ENCODE measurements at places on chromosomes 6 and 20. TPM values are rescaled to one million over a fixed set of nuclear protein-coding genes. Genes with fewer than 3 reads are reported as not detected.

Gene CENPW
- 1.6 TPM for total RNA-seq

Gene HMGCLL1
- 1.2 TPM for total RNA-seq

Gene RIPOR3
- total RNA-seq, result 1.7 TPM

GRCh38 chr6:12265296-12265695 lies 24.9 kb upstream of the EDN1 start:
- H3K4me3 ChIP-seq, result no peak overlapping the region
- H3K27ac ChIP-seq, result no peak overlapping the region
- no peak for DNase-seq
- no peaks in the 10 kb centered on the region for H3K27me3 ChIP-seq
- H3K4me1 ChIP-seq, result peaks cover 3% of the 10 kb centered on the region

DNA sequence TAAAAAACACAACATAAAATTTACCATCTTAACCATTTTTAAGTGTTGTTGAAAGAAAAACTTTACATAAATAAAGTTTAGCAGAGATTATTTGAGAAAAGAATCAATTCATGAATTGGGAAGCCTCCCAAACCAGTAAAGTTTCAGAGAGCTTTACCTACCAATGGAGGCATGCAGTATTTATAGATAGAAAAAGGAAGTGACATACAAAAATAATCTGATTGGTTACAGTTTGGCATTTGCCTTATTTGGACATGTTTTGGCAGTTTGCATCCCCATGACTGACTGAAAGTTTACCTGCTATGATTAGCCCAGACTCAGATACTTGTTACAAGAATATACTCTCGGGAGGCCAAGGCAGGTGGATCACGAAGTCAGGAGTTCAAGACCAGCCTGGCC lies 3.7 kb upstream of the CMTR1 start:
- no peak overlapping the region for H3K27ac ChIP-seq
- no peaks in the 10 kb centered on the region for H3K27me3 ChIP-seq
- no peak for DNase-seq
- H3K4me3 ChIP-seq, result no peak overlapping the region

- H3K4me3 ChIP-seq, result no peak overlapping the region
- no peaks in the 10 kb centered on the region for H3K36me3 ChIP-seq
- H3K27me3 ChIP-seq, result no peaks in the 10 kb centered on the region
- no peak overlapping the region for H3K27ac ChIP-seq
- DNase-seq, result no peak
- no peaks in the 10 kb centered on the region for H3K4me1 ChIP-seq
Measured at GRCh38 chr6:5746053-5746758, 260.5 kb downstream of the NRN1 start.

- DNase-seq, result no peak
- peaks cover 10% of the 10 kb centered on the region for H3K4me1 ChIP-seq
Measured at GRCh38 chr6:116030770-116031169, 29.9 kb downstream of the FRK start.

DNA sequence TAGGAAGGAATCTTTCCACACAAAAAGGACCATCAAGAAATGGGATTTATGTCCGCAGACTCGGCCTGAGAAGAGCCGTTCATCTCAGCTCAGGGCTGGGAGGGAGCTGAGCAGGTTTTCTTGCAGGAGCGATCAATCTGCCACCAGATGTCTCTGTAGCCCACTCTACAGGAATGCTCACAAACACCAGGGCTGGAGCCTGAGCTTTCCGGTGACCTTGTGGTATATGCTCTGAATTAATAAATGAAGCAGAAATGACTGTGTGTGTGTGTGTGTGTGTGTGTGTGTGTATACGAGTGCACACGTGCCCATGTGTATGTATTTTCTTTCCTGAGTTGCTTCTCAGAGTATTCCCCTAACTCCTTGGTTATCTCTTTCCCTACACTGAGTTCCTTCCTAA lies 12.0 kb downstream of the CD83 start:
- no peaks in the 10 kb centered on the region for H3K36me3 ChIP-seq
- H3K4me1 ChIP-seq, result no peaks in the 10 kb centered on the region
- H3K4me3 ChIP-seq, result no peak overlapping the region
- H3K27me3 ChIP-seq, result no peaks in the 10 kb centered on the region
- peak; percentile 32 for DNase-seq
- H3K27ac ChIP-seq, result no peak overlapping the region

GRCh38 chr6:2403546-2403945 lies 158.1 kb upstream of the GMDS start:
- H3K4me1 ChIP-seq, result no peaks in the 10 kb centered on the region
- H3K4me3 ChIP-seq, result no peak overlapping the region

DNA sequence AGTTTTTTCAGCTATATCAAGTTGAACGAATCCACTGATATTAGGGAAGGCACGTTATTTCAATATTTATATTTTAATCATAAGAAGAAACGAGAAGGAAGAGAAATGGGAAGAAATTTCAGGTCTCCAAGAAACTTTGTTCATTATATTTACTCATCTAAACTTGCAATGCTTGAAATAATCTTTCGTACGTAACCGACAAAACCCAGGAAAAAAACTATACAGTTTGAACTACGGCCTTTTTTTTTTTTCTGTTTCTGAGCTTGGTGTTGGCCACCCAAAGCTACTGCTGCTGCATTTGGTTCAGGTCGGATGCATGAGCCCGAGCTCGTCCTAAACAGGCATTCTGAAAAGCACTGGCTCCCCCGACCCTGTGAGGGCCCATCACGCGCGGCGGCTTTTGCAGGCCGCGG lies 548 bp downstream of the PERP start:
- no peaks in the 10 kb centered on the region for H3K36me3 ChIP-seq
- H3K4me3 ChIP-seq, result peak overlapping the region; percentile 69
- no peak for DNase-seq
- H3K27ac ChIP-seq, result peak overlapping the region; percentile 92
- H3K4me1 ChIP-seq, result peaks cover 7% of the 10 kb centered on the region

DNA sequence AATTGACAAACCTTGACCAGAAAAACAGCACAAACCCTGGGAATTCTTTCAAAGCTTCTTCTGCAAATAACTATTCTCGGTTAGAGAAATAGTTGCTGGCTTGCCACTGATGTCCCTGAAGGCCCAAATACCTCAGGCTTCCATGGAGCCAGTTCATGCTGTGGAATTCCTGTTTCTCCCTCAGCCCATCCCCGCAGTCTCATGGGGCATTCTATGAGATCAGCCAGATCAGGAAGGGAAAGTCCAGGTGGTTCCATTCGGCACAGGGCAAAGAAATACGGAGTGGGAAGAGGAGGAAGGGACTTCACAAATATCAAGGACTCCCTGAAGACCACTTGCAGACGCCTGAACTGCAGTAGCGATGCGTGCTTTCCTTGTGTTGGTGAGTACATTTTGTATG lies 63.3 kb downstream of the MYLK4 start:
- no peak overlapping the region for H3K27ac ChIP-seq
- no peak overlapping the region for H3K4me3 ChIP-seq
- no peak for DNase-seq
- H3K27me3 ChIP-seq, result no peaks in the 10 kb centered on the region

- no peaks in the 10 kb centered on the region for H3K36me3 ChIP-seq
- no peaks in the 10 kb centered on the region for H3K27me3 ChIP-seq
- DNase-seq, result no peak
- no peak overlapping the region for H3K4me3 ChIP-seq
- H3K4me1 ChIP-seq, result no peaks in the 10 kb centered on the region
Measured at GRCh38 chr6:41153451-41153850, 696 bp downstream of the TREML1 start.

DNA sequence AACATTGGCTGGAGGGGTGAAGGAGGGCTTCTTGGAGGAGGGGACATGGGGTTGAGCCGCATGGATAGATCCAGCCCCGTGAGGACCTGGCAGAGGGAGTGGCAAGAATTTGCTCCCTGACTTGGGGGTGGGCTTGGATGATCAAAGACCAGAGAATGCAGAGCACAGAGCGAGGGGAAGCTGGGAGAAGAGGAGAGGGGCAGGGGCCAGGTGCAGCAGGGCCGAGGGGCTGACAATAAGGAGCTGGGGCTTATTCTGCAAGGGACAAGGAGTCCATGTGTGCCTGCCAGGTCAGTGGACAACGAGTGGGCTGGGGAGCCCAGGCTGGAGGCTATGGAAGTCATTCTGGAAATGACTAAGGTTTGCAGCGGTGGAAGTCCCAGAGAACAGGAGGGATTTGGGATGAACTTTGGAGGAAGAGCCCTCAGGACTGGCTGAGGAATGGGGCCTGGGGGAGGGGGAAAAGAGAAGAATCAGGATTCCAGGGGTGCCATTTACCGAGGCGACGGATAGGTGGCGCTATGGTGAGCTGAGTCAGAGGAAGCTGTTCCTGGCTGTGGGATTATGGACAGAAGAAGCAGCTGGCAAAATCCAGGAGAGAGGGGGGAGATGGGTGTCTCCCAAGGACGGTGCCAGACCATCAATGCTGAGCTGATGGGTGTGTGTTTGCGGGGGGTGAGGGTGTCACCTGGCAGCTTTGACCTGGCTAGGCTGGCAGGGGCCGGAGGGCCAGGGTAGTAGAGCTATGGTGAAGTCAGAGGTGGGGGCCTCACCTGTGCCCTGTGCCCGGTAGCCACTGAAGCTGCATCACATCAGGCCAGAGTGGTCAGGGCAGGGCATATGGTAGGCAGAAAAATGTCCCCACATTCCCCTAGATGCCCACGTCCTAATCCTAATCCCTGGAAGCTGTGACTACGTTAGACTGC lies 7.8 kb downstream of the KCNG1 start:
- no peak overlapping the region for H3K4me3 ChIP-seq
- H3K27me3 ChIP-seq, result no peaks in the 10 kb centered on the region
- H3K4me1 ChIP-seq, result no peaks in the 10 kb centered on the region
- no peak overlapping the region for H3K27ac ChIP-seq
- H3K36me3 ChIP-seq, result no peaks in the 10 kb centered on the region

- no peaks in the 10 kb centered on the region for H3K27me3 ChIP-seq
- H3K36me3 ChIP-seq, result no peaks in the 10 kb centered on the region
- no peak overlapping the region for H3K4me3 ChIP-seq
- no peak overlapping the region for H3K27ac ChIP-seq
- DNase-seq, result no peak
Measured at GRCh38 chr20:63394069-63394919, 33.1 kb upstream of the CHRNA4 start.

GRCh38 chr6:21730533-21730932 lies 137.0 kb downstream of the SOX4 start:
- H3K4me1 ChIP-seq, result no peaks in the 10 kb centered on the region
- H3K4me3 ChIP-seq, result no peak overlapping the region
- no peaks in the 10 kb centered on the region for H3K27me3 ChIP-seq
- DNase-seq, result no peak
- H3K36me3 ChIP-seq, result no peaks in the 10 kb centered on the region
- no peak overlapping the region for H3K27ac ChIP-seq

- H3K27ac ChIP-seq, result no peak overlapping the region
- H3K27me3 ChIP-seq, result no peaks in the 10 kb centered on the region
- no peak for DNase-seq
- H3K4me3 ChIP-seq, result no peak overlapping the region
Measured at GRCh38 chr6:133160536-133160935, 80.6 kb upstream of the EYA4 start.

DNA sequence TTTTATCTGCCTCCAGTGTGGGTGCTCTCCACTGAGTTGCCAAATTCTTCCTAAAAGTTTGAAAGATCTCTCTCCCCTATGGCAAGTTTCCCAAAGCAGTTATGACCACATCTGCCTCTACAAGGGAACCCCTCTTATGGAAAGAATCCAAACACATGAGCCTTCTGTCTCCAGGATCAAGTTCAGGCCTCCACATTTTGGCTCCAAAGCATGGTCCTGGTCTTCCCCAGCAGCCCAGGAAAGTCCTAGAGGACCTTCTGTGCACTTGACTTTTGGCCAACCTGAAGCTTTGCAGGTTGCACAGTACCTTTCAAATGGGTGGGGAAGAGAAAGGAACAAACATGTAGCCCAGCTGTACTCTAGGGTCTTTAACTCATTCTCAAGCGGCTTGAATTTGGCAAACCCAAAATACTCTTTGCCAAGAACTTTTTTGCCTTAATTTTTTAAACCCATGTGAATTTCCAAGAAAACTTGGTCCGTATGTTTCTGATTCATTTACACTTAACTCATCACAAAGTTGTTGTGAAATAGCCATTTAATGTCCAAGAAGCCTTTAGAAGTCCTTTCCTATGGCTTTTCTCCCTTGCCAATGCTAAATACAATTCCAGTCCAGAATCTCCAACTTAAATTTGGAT lies 240.1 kb upstream of the TBX18 start:
- DNase-seq, result no peak
- H3K27ac ChIP-seq, result no peak overlapping the region
- no peaks in the 10 kb centered on the region for H3K4me1 ChIP-seq
- no peaks in the 10 kb centered on the region for H3K36me3 ChIP-seq
- no peak overlapping the region for H3K4me3 ChIP-seq

GRCh38 chr6:66964216-66964615 lies 1257.2 kb upstream of the EYS start:
- H3K27me3 ChIP-seq, result no peaks in the 10 kb centered on the region
- H3K27ac ChIP-seq, result no peak overlapping the region
- no peaks in the 10 kb centered on the region for H3K36me3 ChIP-seq
- H3K4me3 ChIP-seq, result no peak overlapping the region
- no peak for DNase-seq
- H3K4me1 ChIP-seq, result no peaks in the 10 kb centered on the region

DNA sequence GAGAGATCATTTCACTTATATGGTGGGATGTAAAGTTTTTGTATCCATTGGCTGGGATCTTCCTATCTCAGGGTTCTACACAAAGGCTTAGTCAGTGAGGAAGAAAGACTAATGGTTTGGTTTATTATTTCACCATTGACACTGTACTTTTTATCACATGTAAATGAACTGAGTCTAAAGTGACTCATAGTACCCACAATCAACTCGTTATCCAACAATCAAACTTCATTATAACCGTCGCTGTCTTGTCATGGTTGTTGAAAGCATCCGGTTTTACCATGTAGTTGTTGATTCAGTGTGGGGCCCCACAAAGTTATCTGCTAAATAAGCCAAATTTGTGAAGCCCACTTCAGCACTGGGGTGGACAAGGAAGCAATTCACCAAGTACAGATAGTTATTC lies 55.8 kb upstream of the MTRF1L start:
- H3K27me3 ChIP-seq, result no peaks in the 10 kb centered on the region
- no peak for DNase-seq
- no peaks in the 10 kb centered on the region for H3K36me3 ChIP-seq
- no peaks in the 10 kb centered on the region for H3K4me1 ChIP-seq
- no peak overlapping the region for H3K27ac ChIP-seq
